Esophagus mucosa (tissue), 1 donor: ENCODE measurements at places on chromosomes 3 and 15.

- no peak for ATAC-seq
These were observed 131.8 kb upstream of the TOPAZ1 start for GRCh38 chr3:44109771-44110361.

DNA sequence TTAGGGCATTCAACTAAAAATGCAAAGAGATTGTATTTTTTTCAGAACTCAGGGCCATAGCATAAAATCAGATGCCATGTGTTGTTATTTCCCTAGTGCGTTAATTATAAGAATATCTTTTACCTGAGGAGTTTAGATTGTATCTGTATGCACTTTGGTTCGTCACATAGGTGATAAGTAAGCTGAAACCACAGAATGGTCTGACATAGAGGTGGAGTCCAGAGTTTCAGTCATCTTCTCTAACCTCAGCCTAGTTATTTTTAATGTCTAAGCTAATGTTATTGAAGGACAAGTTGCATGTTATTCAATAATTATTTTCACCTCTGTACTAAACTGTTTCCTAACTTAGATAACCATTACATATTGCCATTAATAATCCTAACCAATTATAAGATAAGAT is 27.1 kb upstream of the CNTN4 start:
- ATAC-seq = no peak

GRCh38 chr3:193977622-193978021 is 158.3 kb upstream of the HES1 start:
- peak; percentile 12 for ATAC-seq

DNA sequence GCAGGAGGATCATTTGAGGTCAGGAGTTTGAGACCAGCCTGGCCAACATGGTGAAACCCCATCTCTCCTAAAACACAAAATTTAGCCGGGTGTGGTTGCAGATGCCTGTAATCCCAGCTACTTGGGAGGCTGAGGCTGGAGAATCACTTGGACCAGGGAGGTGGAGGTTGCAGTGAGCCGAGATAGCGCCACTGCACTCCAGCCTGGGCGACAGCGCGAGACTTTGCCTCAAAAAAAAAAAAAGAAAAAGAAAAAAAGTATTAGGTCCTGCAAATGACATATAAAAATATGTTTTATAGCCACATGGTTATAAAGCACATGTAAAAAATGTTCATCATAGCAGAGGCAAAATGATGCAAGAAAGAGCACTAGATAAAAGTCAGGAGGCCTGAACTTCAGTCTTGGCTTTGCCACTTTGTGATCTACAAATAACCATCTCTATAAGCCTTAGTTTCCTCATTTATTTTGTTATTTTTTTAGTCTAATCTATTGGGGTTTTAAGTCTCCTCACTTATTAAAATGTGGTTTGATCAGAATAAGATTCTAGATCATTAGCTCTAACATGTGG is 4.9 kb downstream of the SLC12A6 start:
- ATAC-seq = no peak

GRCh38 chr3:28947061-28947460 is 333.8 kb upstream of the RBMS3 start:
- ATAC-seq = no peak

GRCh38 chr3:70085613-70086012 is 86.1 kb downstream of the SAMMSON start:
- no peak for ATAC-seq

DNA sequence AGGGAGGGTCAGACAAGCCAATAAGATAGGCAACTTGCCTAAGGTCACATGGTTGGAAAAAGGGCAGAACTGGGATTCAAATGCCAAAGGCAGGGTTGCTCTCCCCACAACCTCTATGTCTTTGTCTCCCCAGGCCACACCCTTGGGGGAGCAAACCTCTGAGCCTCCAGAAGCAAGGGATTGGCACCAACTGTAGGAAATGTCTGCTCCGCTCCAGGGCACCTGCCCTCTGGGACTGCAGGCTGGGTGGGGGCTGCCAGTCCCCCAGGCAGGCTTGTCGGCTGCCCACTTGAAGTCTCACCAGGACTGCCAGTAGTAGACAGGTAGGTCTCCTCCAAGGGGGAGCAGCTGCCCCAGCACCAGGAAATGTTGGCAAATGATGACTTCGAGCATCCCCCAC is 2.0 kb downstream of the FAM3D start:
- ATAC-seq = no peak

- no peak for ATAC-seq
These were observed 107.8 kb downstream of the ZIC4 start for GRCh38 chr3:147298511-147298982.

- ATAC-seq = peak; percentile 15
These were observed at the start of gene GREM1 for GRCh38 chr15:32717426-32718226. GREM1 (plus strand) TSS chr15:32718004; CDS start chr15:32730691, 12,687 bp downstream.

DNA sequence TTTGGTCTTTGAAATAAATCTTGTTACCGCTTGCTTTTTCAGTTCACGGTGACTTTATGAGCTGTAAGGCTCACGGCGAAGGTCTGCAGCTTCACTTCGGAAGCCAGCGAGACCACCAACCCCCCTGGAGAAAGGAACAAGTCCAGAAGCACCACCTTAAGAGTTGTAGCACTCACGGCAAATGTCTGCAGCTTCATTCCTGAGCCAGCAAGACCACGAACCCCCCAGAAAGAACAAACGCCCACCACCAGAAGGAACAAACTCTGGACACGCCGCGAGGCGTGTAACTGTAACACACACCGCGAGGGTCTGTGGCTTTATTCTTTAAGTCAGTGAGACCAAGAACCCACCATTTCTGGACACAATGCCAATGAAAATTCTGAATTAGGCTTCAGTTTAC is 28.8 kb downstream of the GOLGA6A start:
- no peak for ATAC-seq

DNA sequence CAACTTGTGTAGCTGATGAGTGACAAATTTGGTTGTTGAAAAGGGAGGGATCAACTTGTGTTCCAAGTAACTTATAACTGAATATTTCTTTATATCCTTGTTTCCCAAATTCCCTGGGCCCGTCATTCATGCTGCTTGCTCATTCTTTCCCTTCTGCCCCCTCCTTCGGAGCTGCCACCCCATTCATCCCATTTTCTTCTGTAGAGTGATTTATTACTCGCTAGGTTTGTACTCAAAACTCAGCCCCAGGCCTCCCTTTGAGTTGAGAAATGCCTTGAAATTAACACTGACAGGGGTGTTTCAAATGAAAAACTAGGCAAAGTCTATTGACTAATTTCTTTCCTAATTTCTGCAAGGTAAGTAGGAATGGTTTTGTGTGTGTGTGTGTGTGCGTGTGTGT is 277.4 kb upstream of the SLCO3A1 start:
- no peak for ATAC-seq
